Tibial artery (tissue), 4 donors: ENCODE measurements at places on chromosomes 11 and 22.

- no peak for DNase-seq
These were observed 298.3 kb downstream of the NTM start for GRCh38 chr11:131668500-131669400.

DNA sequence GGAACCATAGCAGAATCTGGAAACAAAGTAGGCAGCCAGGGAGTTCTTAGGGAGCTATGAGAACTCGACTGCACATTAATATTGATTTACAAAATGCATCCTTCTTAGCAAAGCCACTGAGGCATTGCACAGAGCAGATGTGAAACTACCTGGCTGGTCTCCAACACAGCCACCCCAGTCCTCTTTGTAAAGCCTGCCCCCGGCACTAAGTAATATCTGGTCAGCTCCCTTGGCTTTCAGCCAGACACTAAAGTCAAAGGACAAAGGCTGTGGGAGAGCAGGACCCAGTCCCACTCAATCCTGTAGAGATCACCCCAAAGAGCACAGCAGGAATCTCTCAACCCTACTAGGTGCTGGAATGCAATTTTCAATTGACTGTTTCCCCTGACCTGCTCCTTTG, 12.8 kb downstream of the XRRA1 start:
- DNase-seq: no peak

DNA sequence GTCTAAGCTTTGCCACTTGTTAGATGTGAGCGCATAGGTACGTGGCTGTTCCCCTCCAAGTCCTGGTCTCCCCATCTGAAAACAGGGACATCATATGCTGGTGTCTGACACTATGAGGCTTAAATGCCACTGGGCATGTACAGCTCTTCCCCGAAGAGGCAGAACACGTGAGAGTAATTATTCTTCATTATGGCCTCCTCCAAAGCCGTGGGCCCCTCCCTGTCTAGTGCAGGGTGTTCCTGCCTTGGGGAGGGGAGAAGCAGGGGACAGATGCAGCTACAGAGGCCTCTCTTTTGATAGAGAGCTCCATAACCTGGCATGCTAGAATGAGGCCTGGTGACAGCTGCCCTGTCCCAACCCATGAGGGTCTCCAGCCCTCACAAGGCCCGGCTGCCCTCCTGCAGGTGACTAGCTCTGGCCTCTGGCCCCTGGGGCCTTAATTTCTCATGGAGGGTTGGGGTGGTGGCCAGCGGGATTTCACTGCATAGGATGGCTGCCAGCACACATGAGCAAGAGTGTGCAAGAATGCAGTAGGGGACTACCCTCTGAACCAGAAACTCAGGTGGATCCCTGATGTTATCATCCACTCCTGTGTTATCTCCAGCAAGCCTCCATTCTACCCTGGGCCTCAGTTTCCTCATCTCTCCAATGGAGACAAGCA, 334.6 kb downstream of the MN1 start:
- no peak for DNase-seq

GRCh38 chr11:95863486-95864140, 60.3 kb downstream of the MTMR2 start:
- DNase-seq: no peak

- no peak for DNase-seq
These were observed 143.9 kb downstream of the INSC start for GRCh38 chr11:15258433-15259165.

DNA sequence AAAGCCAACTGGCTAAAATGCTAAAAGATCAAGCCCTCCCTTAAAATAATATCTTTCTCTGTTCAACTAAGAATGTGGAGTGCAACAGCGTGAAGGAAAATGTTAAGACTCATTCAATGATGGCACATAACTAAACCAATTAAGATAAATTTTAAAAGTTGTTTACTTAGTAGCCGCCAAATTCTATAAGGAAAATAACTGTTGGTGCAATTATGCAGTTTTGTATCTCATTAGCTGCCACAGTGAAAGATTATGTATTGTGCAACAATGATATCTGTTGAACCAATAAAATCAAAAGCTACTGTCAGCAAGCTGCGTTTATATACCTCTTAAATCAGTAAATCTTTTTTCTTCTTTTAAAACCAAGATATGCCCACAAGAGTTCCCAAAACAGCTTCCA, 55.5 kb downstream of the SIK3 start:
- DNase-seq: no peak

DNA sequence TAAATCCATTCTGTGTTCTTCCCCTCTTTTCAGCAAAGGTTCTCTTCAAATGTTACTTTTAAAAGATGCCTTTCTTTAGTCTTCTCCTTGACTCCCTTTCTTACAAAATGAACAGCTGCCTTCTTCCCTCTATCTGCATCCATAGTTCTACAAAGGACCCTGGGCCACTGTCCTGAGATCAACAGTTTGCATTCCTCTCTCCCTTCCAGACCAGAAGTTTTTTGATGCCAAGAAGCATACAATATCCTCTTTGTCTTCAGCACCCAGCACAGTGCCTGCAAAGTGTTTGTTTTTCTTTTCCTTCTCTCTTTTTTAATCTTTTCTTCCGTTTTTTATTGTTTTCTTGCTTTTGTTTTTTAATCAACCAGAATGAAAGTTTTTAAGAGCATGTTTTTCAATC, 183.5 kb upstream of the SNX19 start:
- DNase-seq: no peak

- DNase-seq: peak; percentile 27
These were observed 73.7 kb downstream of the SCN3B start for GRCh38 chr11:123580557-123581275.

DNA sequence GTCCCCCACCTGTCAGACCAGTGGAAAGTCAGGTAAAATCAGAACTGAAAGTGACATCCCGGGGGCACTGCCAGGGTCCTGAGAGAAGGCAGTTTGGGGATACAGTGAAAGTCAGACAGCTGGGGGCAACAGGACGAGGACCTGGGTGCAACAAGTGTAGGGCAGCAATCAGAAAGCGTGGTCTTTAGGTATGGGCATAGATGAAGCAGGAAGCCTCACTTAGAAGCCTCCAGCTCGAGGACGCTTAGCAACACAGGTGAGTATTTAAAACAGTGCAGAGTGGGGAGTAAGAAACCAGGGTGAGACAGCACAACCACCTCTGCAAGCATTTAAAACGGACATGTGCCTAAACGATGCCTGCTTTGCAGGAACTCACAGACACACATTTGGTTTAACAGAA, 64.6 kb upstream of the POU2AF1 start:
- DNase-seq: no peak

DNA sequence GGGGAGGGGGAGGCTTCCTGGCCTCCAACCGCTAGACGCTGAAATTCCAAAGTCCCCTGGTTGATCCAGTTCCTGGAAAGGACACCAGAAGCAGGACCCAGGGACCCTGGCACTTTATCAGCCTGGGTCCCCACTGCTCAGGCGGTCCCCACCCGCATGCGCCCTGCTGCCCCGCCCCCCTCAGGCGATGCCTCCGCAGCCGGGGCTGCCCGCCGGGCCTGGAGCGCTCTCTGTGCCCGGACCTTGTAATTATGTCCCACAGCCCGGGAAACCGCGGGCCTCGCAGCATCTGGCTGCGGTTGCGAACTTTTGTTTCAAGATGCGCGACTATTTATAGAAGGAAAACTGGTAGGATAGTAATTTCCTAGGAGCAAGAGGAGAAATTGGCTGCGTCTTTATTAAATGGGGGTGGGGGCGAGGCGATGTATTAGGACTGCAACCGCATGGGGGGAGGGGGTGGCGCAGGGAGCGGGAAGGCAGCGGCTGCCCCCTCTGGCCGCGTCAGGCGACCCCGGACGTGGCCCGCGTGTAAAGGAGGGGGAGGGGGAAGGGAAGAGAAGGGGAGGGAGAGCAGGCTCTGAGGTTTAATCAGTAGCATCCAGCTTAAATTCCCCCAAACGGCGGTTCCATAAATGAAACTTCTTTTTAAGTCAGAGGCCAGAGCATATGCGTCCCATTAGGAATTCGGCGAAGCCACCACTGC, 6.1 kb downstream of the WNT7B start:
- DNase-seq: no peak

DNA sequence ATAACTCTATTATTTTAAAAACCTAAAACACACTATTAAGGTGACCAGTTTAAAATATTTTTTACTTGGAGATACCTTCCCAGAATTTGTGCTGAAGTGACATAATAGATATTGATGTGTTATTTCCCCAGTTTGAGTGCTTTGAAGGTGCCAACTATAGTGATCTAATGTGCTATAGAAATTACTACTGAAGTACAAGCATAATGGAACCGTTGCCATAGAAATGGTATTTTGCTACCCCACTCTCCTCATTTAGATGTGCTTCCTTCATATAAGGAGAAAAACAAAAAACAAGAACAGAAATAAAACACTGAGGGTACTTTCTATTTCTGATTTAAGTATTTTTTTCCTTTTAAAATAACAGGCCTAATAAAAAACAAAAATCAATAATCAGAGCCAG, 19.2 kb downstream of the DDI1 start:
- DNase-seq: no peak

DNA sequence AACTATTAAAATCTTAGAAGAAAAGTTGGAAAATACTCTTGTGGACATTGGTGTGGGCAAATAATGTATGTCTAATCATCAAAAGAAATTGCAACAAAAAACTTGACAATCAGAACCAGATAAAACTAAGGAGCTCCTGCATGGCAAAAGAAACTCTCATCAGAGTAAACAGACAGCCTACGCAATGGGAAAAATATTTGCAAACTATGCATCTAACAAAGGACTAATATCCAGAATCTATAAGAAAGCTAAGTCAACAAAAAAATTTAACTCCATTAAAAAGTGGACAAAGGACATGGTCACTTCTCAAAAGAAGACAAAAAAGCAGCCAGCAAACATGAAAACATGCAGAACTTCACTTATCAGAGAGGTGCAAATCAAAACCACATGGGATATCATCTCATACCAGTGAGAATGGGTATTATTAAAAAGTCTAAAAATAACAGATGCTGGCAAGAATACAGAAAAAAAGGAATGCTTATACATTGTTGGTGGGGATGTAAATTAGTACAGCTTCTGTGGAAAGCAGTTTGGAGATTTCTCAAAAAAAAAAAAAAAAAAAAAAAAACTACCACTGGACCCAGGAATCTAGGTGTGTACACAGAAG, 99.7 kb upstream of the TOP3B start:
- no peak for DNase-seq

DNA sequence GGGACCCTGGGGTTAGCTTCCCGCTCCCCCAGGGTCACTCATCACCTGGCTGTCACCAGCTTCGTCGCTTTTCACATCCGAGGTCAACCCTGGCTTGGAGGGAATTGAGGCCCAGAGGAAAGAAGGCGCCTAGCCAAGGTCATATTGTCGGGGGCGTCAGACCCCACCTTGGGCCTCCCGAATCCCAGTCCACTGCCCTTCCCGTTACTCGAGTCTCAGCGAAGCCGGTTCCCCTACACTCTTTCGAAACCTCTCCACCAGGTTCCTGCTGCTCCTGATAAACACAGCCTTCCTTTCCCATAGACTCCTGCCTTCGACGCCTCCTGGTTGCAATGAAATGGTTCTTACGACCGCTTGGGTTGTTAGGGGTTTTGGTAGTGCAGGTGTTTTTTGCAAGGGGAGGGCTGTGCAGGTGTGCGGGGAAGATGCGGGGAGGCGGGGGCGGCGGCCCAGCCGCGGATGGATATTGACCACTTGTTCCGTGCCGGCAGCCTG, 642 bp downstream of the NAA40 start:
- no peak for DNase-seq

- DNase-seq: no peak
These were observed 819 bp downstream of the JAML start for GRCh38 chr11:118223992-118224391.

DNA sequence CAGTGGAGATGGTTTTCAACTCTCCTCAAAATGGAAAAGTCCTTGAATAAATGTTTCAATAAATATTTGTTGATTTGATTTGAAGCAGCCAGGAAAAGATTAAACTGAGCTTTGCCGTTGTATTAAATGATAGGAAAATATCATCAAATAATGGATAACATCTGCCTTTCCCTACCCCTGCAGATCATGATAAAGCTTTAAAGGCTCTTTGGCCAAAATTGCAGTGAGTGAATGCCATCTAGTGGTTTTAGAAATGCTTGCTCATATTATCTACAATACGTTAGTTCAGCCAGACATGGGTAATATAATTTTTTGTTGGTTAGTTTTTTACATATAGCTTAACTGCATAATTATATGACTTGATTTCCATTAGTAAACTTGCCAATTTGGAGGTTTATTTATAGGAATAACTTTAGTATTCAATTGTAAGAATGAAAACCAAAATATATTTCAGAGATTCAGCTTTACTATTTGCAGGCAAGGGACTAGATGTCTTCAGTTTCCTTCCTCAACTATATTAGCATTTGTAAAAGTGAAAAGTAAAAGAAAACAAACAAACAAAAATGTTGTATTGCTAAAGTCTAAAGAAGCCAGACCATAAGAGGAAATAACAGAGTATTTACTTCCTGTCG, 159.2 kb downstream of the MSANTD4 start:
- DNase-seq: no peak

DNA sequence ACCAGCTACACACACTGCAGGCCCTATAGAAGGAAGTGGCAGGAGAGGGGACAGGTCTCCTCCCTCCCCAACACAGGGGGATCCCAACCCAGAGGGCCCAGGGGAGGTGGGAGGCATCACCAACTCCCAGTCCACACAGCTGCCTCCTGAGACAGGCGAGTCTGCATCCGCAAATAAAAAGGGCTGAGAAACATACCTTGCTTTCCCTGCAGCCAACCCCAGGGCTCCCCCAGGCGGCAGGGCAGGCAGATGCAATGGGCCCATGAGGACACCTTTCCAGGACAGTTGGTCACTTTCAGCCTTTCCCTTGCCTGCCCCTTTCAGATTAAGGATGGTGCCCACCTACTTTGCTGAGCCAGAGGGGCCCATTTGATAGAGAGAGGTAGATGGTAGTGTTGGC, 180.0 kb downstream of the BRD1 start:
- DNase-seq: no peak

- no peak for DNase-seq
These were observed 47.8 kb upstream of the OR5P2 start for GRCh38 chr11:7844521-7844920.

- DNase-seq: no peak
These were observed 26.2 kb downstream of the SPATA19 start for GRCh38 chr11:133819114-133819513.

DNA sequence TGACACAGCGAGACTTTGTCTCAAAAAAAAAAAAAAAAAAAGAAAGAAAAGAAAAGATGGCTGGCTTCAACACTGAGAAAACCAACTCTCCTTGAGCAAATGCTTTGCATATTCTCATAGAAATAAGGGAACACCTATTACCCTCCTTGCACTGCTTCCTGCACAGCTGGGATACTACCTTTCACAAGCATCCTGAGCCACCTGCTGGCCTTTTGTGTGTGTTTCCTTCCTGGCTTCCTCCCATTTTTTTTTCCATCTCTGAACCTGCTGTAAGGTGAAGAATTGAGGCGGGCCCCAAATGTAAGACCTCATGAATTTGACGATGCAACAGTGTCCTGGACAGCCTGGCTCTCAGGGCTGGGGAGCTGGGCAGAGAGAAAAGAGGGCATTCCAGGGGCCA, 1.9 kb upstream of the RFPL3 start:
- no peak for DNase-seq

GRCh38 chr22:49310354-49310753, 517.3 kb downstream of the BRD1 start:
- DNase-seq: peak; percentile 28

DNA sequence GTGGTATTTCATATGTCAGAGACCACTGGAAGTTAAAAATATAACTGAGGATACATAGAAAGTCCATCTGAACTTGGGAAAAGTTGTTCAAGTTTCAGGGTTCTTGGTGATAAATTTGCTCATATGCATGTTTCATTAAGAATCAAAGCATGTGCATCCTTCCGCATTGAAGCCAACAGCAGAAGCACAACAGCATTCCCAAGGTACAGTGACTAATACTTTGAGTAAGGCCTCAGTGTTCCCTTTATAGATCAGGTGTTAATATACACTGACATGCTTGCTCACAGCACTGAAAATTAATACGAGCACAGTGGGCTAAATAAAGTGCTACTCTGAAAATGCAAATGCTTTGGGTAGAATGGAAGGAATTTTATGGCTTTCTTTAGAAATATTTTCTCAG, 691.1 kb downstream of the METTL15 start:
- no peak for DNase-seq
